Activated naive CD4-positive, alpha-beta T cell treated with anti-CD3 and anti-CD28 coated beads, Interleukin-2, amount 10 ng/mL, durations not matched to agents 7 days and 5 days (primary cell): ENCODE measurements at places on chromosomes 6 and 20.

DNA sequence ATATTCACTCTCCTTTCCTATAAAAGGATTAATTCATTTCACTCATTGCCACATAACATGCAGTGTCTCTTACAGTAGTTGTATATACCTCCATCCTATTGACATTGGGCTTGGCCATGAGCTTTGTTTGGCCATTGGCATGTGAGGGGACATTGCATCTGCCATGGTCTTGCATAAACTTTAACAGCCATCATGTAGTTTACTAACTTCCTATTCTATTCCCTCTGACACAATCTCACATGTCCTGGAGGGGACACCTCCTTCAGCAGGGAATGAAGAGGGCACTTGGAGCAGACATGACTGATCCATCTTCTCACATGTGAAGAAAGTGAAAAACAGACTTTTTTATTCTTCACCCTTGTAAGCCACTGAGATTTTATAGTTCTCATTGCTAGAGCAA is 115.5 kb upstream of the MARCKS start:
- no peak for DNase-seq

DNA sequence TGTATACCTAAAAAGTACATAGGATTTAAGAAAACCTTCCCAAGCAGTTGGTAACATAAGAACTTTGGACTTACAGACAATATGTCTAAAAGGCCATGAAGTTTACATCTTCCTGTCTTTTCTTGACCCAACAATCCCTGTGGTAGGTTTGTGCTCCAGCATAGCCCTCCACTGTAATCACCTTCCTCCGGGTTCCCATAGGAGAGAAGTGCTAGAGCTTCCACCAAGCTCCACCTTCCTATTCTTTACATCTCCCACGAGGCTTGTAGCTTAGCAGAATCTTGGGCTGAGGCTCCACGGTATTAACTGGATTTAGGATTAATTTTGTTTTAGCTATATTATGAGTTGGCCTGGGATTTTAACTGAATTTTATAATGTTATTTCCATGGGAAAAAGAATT is 23.3 kb downstream of the ADGRG6 start:
- no peak for DNase-seq

DNA sequence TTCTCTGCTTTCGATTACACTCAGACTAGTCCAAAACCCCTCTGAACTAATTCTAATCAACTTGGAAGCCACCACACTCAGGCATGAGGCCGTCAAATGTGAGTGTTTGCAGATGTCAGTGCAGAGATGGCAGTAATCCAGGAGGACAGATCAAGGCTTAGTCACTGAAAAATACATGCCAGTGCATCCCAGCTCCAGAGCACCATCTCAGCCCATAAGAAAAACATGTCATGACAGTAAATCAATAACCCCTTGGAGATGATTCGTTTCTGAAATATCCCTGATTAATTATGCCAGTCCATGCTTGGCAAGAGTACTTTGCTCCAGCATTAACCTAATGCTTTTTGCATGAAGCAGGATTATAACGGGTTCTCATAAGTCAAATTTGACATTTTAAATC is 179.5 kb downstream of the ADAT2 start:
- DNase-seq, result no peak

GRCh38 chr6:119161438-119161837 is 83.0 kb upstream of the FAM184A start:
- no peak for DNase-seq

DNA sequence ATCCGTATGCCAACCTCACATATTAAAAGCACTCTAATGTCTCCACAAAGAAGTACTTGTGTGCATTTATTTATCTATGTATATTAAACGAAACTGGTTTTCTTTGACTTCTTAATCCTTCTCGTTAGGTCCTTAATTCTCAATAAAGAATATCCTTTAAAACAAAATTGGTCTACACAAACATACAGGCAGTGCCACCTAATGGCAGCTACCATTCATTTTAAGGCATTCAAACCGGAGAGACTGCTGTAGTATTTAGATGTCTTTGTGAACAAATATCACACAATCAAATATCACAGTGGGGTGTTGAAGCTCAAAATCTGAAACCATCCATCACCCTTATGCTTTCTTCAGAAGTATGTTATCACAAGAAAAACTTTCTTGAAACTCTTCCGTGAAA is 96.6 kb upstream of the IRAK1BP1 start:
- DNase-seq, result no peak

DNA sequence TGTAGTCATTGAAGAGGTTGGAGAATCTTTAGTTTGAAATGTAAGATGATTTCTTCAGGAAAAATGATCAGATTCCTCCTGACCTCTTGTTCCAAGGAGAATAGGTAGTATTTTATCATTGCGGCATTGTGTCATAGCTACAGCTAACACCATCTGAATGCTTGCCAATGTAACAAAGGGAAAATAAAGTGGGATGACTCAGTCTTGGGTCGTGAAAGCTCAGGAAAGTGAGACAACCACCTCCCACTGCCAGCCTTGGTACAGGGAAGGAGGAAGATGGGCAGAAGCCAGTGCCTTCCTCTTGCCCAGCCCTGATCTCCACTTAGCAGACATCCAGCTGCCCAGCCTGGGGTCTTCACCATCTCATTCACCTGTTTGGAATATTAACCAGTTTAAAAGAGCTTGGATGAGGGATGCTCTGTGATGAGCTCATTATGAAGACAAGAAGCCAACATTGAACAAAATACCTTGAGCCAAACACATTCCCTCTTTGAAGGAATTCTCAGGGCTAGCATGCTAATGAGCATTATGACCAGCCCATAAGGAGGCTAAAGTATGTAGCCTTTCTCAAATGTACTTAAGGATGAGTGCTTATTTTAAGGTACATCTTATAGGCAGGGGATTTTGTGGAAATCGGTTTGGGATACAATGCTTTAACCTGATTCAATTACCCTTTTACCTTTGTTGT is 40.0 kb upstream of the APCDD1L start:
- no peak for DNase-seq

- DNase-seq, result no peak
Observed at GRCh38 chr20:58716476-58717277, 24.1 kb downstream of the NPEPL1 start.

DNA sequence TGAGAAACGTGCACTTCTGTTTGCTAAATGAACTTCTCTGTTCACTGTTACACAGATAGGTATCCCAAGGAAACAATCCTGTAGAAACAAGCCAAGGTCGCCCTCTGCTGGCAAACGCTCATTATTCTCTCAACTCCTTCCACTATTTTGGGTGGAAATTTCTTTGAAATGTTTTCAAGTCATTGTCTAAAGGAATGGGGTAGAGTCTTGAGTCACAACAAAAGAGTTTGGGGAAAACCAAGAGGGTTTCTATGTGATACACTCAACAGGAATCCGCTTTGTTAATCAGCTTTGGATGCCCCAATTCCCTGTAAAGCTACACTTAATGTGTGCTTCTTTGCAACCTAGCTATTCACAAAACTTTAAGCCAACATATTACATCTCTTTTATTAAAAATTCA is 4.6 kb upstream of the RAE1 start:
- DNase-seq, result peak; percentile 84

DNA sequence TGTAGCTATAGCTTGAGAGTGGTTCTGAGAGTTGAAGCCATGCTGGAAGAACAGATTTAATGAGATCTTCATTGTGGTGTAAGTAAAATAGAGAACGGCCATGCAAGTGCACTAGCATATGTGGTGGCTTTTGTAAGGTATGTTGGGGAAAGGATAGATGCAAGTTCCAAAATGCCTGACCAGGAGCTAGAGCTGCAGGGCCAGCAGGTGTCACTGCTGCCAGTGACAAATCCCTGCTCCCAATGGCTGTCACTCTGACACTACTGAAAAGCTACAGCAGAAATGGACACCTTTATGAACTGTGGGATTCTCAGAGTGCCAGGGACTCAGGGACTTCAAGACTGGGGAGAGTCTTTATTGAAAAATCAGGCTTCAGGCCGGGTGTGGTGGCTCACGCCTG is 23.1 kb upstream of the VIP start:
- DNase-seq, result no peak

- no peak for DNase-seq
Observed at GRCh38 chr6:73792738-73793137, 96.7 kb downstream of the CD109 start.

DNA sequence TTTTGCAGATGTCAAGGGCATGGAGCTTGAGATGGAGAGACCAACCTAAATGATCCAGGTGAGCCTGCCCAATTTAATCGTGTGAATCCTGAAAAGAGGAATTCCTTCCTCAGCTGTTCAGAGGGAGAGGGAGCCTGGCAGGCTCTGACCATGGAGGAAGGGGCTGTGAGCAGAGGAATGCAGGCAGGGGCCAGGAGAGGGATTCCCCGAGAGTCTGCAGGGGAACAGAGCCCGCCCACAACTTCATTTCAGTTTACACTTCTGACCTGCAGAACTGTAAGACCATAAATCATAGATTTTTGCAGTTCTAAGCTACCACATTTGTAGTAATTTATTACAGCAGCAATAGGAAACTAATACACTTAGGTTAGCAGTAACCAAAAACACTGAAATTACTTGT is 164.1 kb downstream of the TBXT start:
- no peak for DNase-seq

- DNase-seq, result no peak
Observed at GRCh38 chr20:25290646-25291431, 43.0 kb downstream of the PYGB start.

GRCh38 chr6:132247381-132248159 is 153.7 kb downstream of the MOXD1 start:
- DNase-seq, result no peak

DNA sequence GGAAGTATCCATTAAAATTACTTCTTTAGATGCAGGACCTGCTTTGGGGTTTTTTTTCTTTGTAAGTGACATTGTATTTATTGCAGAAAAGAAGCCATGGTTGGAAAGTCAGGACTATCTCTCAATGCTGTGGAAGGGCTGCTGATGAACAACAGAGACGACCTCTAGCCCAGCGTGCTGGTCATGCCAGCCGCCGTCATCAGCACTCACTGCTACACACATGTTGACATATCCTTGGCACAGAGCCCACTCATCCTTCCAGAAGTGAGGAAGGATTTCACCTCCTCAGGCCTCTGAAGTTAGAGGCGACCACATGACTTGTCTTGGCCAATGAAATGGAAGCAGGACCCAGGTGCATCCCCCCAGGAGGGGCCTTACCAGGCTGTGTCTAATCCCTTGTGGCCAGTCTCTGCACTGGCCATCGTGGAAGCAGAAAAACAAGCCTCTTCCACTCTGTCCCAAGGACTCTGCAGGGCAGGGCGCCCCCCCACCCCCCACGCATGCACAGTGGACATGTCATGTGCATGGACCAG is 343.5 kb downstream of the TAF4 start:
- no peak for DNase-seq

DNA sequence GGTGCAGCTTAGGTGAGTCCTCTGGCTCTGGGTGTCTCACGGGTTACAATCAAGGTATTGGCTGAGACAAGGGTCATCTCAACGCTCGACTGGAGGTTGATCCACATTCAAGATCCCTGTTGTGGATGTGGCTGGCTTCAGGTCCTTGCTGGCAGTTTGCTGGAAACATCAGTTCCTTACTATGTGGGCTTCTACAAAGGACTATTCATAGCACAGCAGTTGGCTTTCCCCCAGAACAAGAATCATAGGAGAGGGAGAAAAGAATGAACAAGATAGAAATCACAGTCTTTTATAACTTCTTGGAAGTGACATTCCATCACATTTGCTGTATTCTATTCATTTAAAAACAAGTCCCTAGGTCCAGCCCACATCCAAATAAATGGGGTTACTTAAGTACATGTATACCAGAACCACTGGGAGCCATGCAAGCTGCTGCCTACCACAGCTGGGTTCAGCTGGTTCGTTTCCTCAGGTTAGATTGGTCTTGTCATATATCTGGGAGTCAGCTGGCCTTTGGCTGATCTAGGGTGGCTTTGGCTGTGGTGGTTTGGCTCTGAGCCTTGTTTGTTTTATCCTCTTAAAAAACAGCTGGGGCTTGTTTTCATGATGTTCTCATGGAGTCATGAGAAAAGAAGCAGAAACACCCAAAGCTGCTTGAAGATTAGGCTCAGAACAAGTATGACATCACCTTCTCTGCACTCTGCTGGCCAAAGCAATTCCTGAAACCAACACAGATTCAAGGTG is 433.2 kb upstream of the SPTLC3 start:
- no peak for DNase-seq

GRCh38 chr6:129490521-129491255 is 219.3 kb downstream of the ARHGAP18 start:
- DNase-seq, result peak; percentile 64

DNA sequence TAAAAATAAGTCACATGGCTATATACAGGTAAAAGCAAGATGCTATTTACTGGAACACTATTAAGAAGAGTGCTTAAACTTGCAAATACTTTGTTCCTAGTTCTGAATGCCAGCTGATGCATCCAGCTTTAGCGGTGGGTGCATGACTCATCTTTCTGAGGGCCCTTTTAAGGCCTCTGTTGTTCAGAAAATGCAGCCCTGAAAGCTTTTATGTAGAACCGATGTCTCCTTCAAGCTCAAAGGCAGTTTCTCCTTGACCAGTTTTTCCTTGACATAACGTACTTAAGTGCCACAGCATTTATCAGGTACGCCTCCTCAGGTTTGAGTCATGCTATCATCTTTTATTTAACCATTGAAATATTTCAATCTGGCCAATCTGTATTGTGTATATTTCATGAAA is 82.8 kb downstream of the MLIP start:
- no peak for DNase-seq

GRCh38 chr6:107731422-107732319 is 92.4 kb downstream of the SCML4 start:
- DNase-seq, result peak; percentile 57

DNA sequence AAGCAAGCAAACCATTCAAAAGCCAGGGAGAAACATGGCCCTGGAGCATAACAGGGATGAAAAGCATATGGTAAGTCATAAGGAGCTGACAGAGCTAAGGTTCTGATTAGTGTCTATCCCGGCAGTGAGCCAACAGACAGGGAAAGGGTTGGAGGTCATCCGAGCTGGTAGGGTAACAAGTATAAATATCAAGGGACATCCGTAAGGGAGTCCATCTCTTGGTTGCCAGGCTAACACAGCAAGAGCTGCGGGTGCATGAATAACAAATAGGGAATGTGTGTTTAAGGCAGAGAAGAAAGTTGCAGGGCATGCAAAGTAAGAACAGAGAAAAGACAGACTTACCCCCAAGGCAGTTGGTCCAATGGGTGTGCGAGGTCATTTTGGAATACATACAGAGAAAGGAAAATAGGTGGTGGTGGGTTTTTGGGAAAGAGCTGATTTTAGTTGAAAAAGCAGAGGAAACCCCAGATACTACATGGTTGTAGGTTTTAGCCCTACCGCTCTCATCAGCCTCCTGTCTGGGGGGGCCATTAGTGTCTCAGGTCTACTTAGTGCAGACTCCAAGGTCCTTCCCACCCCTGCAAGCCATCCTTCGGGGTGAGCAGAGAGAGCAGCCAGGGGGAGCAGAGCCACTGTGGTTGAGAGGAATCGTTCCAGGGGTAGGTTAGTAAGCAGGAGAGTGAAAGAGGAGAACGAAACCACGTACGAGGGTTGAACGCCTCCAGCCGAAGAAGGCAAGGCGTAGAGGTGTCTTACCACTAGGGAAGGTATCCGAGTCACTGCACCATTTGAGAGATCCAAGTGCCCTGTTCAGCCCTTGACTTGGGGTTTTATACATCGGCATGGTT is at the start of gene ERVFRD-1:
Gene ERVFRD-1 (minus strand): TSS at position 805 of the 848 bp plus-strand sequence. CDS start 6,415 bp downstream, outside the sequence.
- DNase-seq, result no peak

DNA sequence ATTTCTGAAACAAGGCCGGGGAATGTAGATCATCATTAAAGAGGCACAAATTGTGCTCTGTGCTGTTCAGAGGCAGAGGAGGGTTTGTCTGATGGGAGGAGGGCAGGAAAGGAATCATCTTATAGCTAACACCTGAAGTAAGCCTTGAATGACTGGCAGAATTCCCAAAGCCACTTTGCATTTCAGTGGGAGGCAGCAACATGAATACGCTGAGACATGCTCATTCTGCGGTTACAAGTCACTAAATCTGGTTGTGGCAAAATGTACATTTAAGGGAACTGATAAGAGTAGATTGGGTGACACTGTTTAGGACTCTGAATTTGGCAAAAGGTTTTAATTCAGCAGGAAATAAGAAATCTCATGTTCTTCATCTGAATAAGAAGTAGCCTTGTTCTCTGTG is 4.4 kb upstream of the COL19A1 start:
- no peak for DNase-seq
